ENCODE measurements at places on chromosomes 1 and 21. TPM values are rescaled to one million over a fixed set of nuclear protein-coding genes. Genes with fewer than 3 reads are reported as not detected.

DNA sequence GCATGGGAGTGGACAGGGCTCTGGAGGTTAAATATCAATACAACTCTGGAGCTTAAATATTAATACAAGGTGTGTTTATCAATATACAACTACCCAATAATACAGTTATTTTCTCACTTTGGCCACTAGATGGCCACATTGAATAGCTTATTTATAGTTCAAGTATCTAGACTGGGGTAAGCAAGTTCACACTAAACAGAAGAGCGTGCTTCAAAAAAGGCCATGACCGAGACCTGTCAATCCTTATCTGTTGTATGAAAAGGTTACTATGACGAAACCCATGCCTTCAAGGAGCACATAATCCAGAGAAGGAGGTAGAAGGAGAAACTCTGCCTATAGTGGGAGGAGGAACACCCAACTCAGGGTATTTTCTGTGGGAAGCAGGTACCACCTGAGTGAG, 29.1 kb downstream of the CHML start:
- peak; percentile 96 for DNase-seq

DNA sequence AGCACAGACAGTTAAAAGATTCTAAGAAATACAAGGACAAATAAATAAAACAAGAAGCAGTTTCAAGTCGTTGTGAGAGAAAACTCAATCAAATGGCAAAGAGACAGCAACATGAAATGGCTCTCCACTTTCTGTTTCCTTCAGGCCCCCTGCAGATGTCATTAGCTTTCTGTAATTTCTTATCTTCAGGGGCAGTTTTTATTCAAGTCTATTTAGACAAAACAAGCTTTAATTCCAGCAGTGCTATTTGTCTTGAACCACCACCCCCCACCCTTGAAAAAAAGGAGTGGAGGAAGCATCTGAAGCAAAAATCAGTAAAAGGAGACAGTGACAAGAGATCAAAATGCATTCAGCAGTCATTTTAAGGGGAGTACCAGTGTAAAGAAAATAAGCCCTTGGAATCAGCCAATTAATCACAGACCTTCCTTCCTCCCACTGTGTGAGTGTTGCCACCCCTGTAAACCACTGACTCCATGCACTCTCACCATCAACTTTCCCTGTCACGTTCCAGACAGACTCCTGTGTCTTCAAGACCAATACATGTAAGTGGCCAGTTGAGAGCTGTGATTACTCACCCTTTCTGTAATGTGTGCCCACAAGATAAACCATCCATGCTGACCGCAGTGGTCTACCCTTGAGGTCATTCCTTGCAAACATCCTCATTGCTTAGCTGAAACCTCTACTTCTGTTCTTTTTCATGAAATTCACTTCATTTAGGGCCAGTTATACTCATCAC, 136.1 kb upstream of the HOOK1 start:
- DNase-seq: peak; percentile 43

DNA sequence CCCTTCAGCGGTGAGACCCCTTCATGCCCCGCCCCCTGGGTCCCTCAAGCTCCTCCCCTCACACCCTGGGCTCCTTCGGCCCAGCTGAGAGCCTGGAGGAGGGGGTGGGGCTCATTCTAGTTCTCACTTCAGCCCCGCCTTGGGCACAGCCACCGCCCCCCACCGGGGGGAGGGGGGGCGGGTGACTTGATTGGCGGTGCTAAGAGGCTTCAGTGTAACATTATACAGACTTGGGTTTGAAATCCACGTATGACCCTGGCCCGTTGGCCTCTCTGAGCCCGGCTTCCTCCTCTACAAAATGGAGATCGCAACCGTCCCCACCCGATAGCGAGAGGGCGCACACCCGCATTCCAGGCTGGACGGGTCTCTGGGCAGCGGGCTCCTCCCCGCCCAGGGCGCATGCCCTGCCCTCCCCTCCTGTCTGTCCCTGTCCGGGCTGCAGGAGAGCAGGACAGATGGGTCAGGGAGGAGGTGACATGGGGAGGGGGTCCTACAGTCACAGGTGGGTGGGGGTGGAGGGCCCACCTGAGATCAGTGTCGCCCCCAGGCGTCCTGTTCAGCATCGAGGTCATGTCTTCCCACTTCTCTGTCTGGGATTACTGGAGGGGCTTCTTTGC, 5.1 kb downstream of the CLCNKB start:
- no peak for DNase-seq

The ADCY10 gene
- not detected for total RNA-seq

DNA sequence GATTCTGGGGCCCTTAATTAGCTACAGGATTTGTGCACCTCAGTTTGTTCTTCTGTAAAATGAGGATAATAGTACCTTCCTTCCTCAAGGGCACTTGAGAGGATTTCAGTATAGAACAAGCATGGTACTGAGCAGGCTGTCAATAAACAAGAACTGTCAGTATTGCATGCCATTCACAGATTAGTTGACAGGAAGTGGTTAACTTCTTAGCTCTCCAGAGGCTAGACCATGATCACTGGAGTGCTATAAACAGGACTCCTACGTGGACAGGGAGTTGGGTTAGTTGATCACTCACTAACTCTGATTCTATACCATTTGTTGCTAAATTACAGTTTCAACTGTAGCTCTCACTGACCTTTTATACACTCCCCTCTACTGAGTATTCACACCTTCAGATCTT, 126.2 kb upstream of the DAB1 start:
- DNase-seq: no peak

GRCh38 chr1:171753685-171754352, 12.0 kb upstream of the VAMP4 start:
- DNase-seq: no peak

GRCh38 chr1:77068013-77068412, 151.2 kb downstream of the PIGK start:
- DNase-seq: peak; percentile 81

DNA sequence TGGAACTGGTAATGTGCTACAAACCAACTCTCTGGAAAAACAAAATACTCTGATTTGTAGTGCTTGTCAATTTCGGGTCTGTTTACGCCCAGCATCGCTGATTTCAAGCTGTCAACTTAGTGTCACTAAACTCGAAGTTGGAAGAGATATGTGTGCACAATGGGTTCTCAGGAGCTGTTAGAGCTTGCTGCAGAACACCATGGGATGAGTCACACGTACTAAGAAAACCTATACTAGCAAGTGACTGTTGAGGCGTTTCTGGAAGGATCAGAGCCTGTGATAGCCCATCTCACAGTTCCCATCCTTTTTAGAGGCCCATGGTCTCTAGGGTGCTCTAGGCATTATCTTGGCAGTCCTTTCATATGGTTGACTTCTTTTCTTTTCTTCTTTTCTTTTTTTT, 14.3 kb downstream of the GMEB1 start:
- no peak for DNase-seq

The C1orf56 gene
- total RNA-seq: 2.8 TPM

DNA sequence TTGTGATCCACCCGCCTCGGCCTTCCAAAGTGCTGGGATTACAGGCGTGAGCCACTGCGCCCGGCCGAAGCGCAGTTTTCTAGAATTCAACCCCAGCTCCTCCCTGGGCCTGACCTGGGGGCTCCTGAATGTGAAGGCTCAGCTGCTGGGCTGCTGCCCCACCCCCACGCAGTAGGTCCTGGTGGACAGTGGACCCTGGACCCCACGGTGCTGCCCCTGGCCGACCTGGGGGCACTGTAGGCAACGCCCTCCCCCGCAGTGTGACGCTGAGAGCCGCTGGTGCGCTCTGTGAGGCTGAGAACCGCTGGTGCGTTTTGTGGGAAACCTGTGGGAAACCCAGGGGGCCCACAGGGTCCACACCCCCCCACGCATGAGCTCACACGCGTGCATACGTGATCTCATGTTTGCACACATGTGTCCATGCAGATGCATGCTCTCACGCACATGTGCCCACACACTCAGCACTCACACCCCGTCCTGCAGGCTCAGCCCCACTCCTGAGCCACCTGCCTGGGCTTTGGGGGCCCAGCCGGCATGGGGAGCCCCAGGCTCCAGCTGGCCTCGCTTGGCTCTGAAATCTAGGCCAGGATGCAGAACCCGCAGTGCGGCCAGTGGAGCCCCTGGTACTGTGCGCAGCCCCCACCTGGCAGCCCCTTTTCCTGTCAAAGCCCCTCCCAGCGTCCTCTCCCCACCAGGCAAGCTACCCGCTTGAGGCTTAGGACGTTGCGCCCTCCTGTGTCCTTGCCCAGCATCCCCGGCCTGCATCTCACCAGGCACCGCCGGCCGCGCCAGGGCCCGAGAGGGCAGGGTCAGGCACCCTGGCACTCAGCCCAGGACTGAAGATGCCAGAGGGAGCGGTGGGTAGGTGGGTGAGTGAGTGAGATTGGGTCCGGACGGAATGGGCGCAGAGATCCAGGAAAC, 67.7 kb downstream of the COL18A1 start:
- no peak for DNase-seq

GRCh38 chr21:17391811-17392340, 121.0 kb upstream of the CXADR start:
- DNase-seq: peak; percentile 79

The PIK3C2B gene
- total RNA-seq: 35.3 TPM

DNA sequence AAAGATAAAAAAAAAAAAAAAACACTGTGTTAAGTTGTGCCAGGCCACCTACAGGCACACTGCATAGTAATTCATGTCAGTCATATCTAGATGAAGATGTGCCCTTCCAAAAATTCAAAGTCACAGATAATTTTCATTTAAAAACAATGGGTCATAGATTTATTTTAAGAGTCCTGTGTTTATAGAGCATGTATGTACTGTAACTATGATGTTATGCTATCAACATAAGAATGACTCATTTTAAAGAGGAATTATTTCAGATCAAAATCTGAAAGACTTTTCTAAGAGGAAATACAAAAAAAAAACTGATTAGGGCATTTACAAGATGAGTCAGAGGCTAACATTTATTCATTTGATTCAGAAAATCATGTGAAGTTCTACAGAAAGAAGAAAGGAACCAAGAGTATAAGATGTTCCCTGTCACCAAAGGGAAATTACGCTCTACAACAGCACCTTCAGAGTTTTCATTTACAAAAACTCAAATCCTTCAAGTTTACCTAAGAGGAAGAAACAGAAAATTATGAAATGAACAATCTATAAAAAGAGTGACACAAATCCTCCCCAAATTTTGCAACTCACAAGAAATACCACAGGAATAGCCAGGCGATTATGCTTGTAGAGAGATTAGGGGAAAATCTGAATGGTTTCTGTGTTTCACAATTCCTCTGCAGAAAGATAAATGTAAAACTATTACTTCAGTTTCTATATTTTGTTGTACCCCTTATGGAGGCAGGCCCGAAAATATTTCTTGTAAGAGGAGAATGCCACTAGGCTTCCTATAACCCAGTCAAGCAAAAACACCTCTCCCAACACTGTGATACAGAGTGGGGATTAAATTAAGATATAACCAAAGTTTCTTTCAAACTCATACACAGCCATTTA, 13.8 kb downstream of the TP53BP2 start:
- DNase-seq: peak; percentile 81

DNA sequence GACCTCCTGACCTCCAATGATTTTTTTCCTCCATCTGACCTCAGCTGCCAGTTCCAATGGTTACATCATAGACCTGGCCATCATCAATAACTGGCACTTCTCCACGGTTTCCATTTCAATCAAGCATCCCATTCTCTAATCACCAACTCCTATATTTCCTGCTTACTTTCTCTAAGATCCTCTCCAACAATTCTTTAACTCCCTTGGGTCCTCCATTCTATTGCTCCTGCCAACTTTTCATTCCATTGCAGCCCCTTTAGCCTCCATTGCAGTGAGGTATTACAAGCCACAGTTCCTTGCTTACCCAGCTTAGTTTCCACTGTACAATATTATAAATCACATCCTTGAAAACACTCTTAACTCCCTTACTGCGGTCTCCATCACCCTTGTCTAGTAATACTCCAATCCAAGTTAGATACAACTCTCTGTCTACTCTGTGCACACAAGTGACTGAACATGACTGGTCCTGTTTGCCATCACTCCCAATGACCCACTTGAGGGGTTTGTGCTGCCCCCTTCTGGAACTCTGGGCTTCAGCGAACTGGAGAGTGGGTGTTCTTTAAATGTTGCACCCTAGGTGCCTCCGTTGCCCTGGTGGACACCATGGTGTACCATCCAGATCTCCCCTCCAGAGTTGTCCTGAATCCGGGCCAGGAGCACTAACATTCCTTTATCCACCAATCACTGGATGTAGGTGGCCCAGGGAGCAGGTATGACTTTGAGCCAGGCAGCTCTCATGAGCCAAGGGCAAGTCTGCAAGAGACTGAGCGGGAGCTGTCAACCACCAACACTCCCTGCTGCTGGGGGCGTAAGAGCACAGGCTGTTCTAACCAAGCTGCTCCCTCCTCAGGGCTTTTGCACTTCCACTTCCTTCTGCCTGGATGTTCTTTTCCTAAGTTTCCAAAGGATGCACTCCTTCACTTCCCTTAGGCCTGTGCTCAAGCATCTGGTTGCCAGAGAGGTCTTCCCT, 3.7 kb upstream of the FNDC7 start:
- DNase-seq: peak; percentile 39

DNA sequence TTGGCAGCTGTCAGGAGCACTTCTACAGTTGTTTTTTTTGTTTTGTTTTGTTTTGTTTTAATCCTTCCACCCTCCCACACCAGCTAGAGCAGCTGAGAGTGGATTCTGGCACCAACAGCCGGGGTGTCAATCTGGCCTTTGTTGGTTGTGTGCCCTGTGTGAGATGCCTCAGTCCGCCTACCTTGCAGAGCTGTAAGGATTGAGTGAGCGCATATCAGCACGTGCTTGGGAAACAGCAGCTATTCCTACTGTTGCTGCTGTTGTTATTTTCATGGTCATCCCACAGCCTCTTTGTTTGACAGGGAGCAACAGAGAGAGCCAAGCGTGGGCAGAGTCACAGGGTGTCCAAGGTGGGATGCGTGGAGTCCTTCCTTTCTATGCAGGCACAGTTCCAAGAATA, 50.4 kb downstream of the PGBD5 start:
- DNase-seq: no peak

The CALML6 gene
- 3.0 TPM for total RNA-seq

GRCh38 chr1:205714190-205714905, 34.0 kb upstream of the SLC45A3 start:
- DNase-seq: peak; percentile 61

DNA sequence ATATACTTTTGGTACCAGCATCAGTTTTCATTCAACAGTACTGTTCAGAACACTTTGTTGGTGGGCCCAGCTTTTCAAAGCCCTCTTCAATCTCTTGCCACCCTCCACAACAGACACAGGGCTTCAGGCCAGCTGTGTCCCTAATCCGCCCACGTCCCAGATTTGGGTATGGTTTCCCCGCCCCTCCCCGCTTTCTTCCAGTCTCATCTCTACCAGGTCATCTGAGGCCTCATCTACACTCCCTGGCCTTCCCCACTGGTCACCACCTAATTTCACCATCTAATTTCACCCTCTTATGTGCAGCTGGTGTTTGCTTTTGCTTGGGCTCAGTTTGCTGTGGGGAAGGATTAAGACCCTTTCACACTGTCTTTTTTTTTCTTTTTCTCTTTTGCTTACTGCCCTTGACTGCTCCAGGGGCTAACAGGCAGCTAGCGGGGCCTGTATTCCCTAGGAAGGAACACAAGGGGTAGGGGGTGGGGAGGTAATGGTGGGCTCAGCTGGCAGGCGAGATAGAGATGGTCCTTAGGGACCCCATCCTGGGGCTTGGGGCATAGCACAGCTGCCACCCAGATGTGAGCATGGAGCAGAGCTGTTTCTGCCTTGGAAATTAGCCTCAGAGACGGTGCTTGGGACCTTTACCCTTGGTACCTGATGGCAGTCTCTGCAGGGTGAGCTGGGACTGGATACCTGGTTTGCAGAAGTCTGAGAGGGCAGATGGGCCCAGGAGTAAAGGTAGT, 3.8 kb upstream of the EPB41 start:
- no peak for DNase-seq

- peak; percentile 51 for DNase-seq
Observed at GRCh38 chr21:25557180-25557579, 50.1 kb downstream of the MRPL39 start.

The SLC44A3 gene
- total RNA-seq: 6.3 TPM

Data from PC-3 (cell line).